GM12878 (cell line): ENCODE measurements at places on chromosomes 2 and 18.

DNA sequence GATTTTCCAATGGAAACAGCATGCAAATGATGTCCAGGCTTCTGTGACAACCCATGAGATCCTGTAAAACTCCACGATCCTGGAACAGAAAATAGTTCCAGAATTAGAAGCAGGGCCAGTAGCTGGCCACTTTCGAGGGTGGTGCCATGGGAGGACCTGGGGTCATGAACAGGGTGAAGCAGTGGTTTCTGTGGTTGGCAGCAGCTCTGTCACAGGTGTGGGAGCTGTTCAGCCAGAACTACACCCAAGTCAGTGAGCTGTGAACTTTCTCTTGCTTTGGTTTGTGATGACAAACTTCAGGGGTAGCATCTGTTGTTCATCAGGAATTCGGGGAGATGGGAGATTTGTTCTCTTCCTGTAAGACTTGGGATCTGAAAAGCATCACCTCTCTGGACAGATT, 314.4 kb upstream of the NT5C1B start:
- no peak for DNase-seq

GRCh38 chr18:74508821-74509225, 12.7 kb downstream of the CNDP2 start:
- no peak for DNase-seq

DNA sequence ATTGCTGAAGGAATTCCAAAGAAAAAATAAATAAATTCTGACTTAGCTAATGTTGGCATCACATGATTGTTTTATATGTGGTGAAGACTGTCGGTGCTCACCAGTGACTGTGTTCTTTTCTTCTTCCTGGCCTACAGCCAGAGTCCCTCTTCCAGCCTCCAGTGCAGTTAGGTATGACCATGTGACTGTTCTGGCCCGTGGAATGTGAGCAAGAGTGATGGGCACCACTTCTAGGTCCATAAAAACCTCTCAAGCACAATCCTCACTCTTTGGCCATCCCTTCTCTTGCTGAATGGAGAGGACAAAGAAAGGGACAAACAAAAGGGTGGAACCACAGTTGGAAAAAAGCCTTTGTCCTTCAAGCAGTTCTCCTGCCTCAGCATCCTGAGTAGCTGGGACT, 39.0 kb upstream of the BMPR2 start:
- no peak for DNase-seq

DNA sequence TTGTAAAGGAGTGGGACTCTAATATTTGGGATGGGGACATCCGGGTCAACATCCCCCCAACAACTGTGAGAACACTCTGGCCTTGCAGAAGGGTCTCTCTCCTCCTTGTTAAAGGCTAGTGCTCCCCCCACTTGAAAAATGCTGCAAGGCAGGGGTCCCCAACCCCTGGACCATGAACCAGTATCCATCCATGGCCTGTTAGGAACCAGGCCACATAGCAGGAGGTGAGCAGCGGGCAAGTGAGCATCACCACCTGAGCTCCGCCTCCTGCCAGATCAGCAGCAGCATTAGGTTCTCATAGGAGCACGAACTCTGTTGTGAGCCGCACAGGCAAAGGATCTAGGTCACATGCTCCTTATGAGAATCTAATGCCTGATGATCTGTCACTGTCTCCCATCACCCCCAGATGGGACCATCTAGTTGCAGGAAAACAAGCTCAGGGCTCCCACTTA, 243.9 kb upstream of the ID2 start:
- no peak for DNase-seq

- DNase-seq, result no peak
These were observed 6.5 kb downstream of the DIPK1C start for GRCh38 chr18:74450626-74451025.

DNA sequence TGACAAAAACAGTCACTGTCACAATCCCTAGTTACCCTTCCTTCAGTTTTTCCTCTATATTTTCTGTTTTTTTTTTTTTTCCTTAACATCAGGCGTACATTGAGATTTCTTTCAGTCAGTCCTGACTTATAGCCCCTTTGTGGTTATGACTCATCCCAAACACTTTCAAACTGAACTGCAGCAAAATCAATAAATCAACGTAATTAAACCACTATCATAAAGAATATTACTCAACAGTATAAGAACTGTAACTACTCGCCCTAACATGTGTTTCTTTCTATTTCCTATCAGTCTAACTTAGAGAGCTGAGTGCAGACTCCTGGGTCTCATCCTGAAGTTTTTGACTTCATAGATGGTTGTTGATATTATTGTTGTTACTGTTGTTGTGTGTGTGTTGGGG, 523.5 kb downstream of the LRRTM4 start:
- DNase-seq, result no peak

DNA sequence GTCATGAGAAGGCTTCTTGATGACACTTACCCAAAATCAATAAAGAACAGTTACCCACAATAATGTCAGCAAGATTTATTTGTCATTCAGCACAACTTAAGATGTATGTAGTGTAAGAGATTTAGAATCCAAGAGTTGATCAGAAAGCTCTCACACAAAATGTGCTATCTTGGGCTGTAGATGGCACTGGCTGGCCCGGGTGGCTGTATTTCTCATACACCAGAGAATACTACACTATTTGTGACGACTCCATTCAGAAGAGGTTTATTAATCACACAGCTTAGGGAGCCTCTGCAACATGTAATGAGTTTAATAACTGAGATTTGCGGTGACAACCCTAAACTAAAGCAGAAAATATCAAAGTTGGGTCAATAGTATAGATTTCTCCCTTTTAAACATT, 530.4 kb upstream of the KLHL29 start:
- DNase-seq, result no peak

GRCh38 chr2:238790126-238790832, 57.6 kb upstream of the TWIST2 start:
- no peak for DNase-seq

DNA sequence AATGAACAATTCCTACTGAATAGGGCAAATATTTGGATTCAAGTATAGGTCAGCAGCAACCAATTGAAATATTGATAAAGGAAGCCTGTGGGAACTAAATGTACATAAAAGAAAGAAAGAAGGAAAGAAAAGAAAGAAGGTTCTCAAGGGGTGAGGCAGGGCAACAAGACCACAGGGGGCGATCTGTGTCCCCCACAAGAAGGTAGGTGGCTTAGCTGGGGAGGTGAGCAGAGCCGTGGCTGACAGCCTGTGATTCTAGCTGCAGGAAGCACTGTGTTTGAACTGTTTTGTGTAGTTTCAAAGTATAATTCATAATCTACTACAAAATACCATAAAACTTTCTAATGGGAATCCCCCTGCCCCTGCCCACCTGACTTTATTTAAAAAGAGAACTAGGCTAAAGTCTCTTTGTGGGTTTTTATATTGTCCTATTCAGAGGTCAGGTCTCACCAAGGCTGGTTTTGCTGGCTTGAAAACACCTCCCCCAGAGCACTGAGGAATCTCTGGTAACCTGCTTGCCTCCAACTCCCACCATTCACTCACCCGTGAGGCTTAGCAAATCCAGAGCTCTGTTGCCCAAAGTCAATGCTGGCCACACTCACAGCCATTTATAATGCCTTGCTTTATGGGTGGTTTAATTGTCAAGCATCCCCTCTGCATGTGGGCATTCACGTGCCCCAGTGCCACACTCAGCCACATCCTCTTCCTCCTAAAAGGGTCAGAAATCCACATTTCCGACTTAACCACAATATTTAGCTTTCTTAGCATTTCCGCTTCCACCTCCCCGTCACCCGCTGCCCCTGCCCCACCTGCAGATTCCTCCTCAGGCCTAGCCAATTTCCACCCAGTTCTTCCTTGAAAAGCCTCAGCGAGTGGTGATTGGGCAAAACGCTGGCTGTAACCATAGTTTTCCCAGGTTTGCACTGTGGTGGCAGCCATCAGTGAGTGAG, 36.4 kb upstream of the LMAN1 start:
- no peak for DNase-seq

GRCh38 chr2:216292886-216293301, 79.4 kb downstream of the MARCHF4 start:
- DNase-seq, result no peak

DNA sequence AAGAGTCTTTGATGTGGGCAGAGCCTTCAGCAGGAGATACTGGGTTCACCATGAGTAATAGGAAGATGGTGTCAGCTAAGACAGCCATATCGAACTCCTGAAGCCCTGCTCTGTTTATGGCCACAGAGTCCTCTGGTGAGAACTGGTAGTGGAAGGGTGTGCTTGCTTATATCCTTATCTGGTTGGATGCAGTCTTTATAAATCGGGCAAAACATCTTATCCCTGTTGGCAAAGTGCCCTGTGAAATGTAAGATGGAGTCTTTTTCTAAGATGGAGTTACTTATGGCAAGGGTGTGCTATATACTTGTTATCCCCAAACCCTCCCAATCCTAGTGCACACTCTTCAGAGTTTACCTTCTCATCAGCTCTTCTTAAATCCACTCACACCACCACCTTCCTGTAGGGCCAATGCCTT, 190.8 kb upstream of the PARD3B start:
- no peak for DNase-seq

GRCh38 chr18:79625195-79625923, 54.2 kb upstream of the CTDP1 start:
- peak; percentile 79 for DNase-seq

- DNase-seq, result no peak
These were observed 326.1 kb downstream of the PARD3B start for GRCh38 chr2:204871231-204871953.

- DNase-seq, result no peak
These were observed 45.6 kb downstream of the ZNF519 start for GRCh38 chr18:14086458-14087231.
